ENCODE measurements at places on chromosomes 4 and X.

DNA sequence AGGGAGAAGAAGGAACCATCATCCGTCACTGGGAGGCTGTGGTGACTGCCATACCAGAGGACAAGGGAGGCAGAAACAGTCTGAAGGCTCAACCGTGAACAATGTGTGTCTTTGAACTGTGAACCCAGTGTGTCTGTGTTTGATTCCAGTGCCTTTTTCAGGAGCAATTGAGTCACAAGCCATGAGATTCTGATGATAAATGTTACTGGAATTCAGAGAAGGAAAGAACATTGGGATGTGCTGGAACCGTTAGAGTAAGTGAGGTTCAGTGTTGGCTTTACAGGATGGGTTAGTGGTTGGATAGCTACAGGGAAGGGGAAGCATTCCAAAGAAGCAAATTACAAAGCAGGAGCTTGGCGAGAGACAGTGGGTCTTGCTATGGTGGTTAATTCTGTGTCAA, 464.4 kb downstream of the TRIML1 start:
- DNase-seq, result no peak

GRCh38 chr4:144189121-144189520, 48.6 kb upstream of the GYPA start:
- DNase-seq, result no peak

DNA sequence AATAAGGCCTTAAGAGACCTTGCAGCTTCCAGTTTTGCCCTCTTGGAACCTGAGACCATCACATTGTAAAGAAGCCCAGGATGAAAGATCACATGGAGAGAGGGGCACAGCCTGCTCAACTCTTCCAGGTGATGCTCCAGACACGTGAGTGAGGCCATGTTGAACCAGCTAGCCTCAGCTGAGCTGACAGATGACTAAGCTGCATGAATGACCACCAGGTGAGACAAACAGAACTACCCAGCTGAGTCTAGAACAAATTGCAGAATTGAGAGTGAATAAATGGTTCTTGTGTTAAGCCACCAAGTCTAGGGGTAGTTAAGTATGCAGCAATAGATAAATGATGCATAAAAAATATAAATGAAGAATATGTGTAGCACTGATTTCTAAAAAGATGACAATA, 16.8 kb upstream of the GPR82 start:
- DNase-seq, result no peak

- DNase-seq, result no peak
These were observed 35.7 kb upstream of the ANK2 start for GRCh38 chr4:113013751-113014150.

DNA sequence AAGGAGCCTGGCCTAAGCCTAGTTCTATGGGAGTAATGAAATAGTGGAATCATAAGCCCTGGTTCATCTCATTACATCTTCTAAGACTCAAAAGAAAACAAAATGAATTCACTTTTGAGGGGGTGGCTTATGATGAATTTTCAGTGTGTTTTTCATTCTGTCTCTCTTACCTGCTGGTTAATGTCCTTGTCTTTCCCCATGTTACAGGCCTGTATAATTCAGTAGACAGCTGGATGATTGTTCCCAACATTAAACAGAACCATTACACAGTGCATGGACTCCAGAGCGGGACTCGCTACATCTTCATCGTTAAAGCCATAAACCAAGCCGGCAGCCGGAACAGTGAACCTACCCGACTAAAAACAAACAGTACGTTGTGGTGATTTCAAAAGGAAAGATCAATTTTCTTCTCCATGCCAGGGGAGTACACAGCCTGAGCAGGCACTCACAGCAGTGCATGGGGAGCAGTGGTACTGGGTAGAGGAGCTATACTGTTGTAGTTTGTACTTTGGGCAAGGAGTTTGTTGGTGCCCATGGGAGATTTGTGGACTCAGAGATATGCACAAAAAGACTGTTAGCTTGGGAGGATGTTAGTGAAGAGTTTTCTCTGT, 57.9 kb downstream of the TEX13B start:
- DNase-seq, result no peak

GRCh38 chr4:158162631-158163030, 10.2 kb downstream of the GASK1B start:
- no peak for DNase-seq

DNA sequence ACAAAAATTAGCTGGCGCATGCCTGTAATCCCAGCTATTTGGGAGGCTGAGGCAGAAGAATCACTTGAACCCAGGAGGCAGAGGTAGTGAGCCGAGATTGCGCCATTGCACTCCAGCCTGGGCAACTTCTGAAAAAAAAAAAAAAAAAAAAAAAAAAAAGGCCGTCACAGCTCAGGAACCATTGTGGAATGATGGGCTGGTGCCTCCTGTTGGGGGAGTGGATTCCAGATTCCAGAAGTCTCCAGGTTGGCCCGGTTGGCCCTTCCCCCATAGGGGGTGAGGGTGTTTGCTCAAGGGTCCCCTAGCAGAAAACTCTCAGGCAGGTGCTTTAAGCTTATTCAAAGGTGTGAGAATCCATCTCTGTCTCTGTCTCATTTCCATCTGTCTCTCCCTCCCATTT, 11.5 kb downstream of the SH3TC1 start:
- no peak for DNase-seq

- no peak for DNase-seq
These were observed 288.8 kb downstream of the CENPC start for GRCh38 chr4:67256388-67257043.
